ENCODE measurements at places on chromosomes 5 and 9. TPM values are rescaled to one million over a fixed set of nuclear protein-coding genes. Genes with fewer than 3 reads are reported as not detected.

Gene FAXDC2
- total RNA-seq, result 6.0 TPM

Gene IL5
- not detected for total RNA-seq

Gene ANKRD34B
- total RNA-seq, result not detected

Gene LTC4S
- 0.65 TPM for total RNA-seq

Gene CTXN3
- not detected for total RNA-seq

Gene FBLL1
- total RNA-seq, result 0.74 TPM

Gene BTNL8
- not detected for total RNA-seq

Gene ATP10B
- total RNA-seq, result 0.14 TPM

Gene BNC2
- total RNA-seq, result 27.5 TPM

Gene ITGA2
- total RNA-seq, result 17.5 TPM

Gene PDZD2
- total RNA-seq, result 0.43 TPM

Gene LCN9
- not detected for total RNA-seq
